ENCODE measurements at places on chromosomes 13 and 19.

- DNase-seq: no peak
Measured at GRCh38 chr13:30804474-30804873, 69.1 kb downstream of the ALOX5AP start.

DNA sequence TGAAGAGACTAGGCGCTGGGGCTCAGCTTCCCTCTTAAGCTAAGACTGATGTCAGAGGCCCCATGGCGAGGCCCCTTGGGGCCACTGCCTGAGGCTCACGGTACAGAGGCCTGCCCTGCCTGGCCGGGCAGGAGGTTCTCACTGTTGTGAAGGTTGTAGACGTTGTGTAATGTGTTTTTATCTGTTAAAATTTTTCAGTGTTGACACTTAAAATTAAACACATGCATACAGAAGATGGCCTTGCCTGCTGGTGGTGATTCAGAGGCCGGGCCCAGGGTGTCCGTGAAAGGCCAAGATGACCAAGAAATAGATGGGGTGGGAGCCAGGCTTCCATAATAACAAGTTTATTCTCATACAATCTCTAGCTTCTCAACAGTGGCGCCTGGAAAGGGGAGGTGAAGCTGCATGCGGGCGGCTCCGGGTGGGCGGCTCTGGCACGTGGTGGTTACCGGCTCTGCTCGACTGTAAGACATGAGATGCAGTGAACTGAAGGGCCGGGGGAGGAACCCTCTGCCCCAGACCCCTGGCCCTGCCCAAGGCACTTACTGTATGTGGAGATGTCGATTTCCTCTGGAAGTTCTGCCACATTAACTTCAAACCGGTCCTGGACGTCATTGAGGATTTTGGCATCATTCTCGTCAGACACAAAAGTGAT, 10.5 kb downstream of the DDX39A start:
- no peak for DNase-seq

GRCh38 chr19:14775869-14776586, 2.3 kb downstream of the ADGRE2 start:
- no peak for DNase-seq

DNA sequence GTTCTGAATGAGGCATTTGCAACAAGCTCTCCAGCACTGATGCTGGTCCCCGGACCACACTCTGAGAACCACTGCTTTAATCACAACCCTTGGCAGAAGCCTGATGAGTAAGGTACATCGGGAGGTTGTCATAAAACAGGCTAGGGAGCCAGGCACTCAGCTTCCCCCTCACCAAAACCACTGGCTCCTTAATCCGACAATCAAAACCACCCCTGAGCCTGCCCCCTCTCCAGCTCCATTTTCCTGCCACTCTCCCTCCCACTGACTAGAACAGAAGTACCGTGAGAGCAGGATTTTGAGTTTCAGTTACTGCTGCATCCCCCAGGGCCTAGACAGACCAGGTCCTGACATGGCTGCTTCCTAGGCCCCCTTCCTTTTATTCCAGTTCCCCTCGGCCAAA, 7.2 kb downstream of the GSK3A start:
- DNase-seq: no peak

GRCh38 chr19:54416695-54417491, 1.6 kb downstream of the TTYH1 start:
- DNase-seq: no peak

DNA sequence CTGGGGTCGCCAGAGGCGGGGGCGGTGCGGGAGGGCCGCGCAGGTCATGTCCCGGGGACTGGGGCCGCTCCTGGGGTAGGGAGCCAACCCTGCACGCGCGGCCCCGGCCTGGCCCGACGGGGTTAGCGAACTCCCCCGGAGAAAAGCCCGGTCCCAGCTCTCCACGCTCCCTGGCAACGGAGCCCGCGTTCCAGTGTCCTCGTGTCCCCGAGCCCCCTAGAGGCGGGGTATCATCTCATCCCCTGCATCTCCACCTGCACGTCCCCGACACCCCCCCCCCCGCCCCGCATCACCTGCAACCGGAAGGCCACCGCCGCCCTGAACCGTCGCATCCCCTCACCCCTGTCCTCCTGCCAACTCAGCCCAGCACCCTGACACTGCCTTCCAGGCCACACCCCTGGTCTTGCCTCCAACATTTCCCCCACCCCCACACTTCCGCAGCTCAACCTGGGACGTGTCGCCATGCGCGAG, 2.7 kb downstream of the WDR88 start:
- no peak for DNase-seq
